ENCODE measurements at places on chromosomes 5 and 9. TPM values are rescaled to one million over a fixed set of nuclear protein-coding genes. Genes with fewer than 3 reads are reported as not detected.

- H3K4me3 ChIP-seq: no peak overlapping the region
- H3K27me3 ChIP-seq: peaks cover 3% of the 10 kb centered on the region
- no peak for DNase-seq
- H3K27ac ChIP-seq: no peak overlapping the region
- H3K36me3 ChIP-seq: no peaks in the 10 kb centered on the region
- no peaks in the 10 kb centered on the region for H3K4me1 ChIP-seq
Observed at GRCh38 chr5:127563136-127563535, 45.7 kb downstream of the PRRC1 start.

- no peaks in the 10 kb centered on the region for H3K4me1 ChIP-seq
- H3K36me3 ChIP-seq: peaks cover under 1% of the 10 kb centered on the region
- H3K27me3 ChIP-seq: no peaks in the 10 kb centered on the region
Observed at GRCh38 chr9:128396970-128397613, 23.6 kb upstream of the CERCAM start.

- no peaks in the 10 kb centered on the region for H3K4me1 ChIP-seq
- no peaks in the 10 kb centered on the region for H3K36me3 ChIP-seq
- no peak overlapping the region for H3K4me3 ChIP-seq
- H3K27ac ChIP-seq: no peak overlapping the region
Observed at GRCh38 chr5:107884871-107885270, 214.1 kb upstream of the EFNA5 start.

DNA sequence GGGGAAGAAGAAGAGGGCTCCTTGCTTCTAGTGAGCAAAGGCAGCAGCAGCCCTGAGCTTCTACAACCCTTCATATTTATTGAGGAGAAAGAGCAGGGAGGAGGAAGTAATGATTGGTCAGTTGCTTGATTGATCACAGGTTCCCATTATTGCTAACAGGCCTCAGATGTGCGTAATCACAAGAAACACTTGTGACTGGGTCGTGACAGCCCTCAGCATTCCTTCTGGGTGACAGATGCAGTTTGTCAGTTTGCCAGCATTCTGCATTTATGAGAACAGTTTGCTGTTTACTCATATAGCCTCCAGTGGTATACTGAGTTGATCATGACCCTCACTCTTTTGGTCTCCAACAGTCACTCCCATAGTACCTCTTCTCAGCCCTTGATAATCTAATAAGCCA lies 111.5 kb upstream of the TNC start:
- no peaks in the 10 kb centered on the region for H3K4me1 ChIP-seq
- H3K4me3 ChIP-seq: no peak overlapping the region
- no peak for DNase-seq
- no peak overlapping the region for H3K27ac ChIP-seq
- H3K36me3 ChIP-seq: no peaks in the 10 kb centered on the region

CLK4 gene
- 22.4 TPM for polyA plus RNA-seq

GRCh38 chr5:137233726-137234125 lies 265.4 kb downstream of the SPOCK1 start:
- H3K36me3 ChIP-seq: no peaks in the 10 kb centered on the region
- DNase-seq: no peak
- no peak overlapping the region for H3K27ac ChIP-seq
- no peaks in the 10 kb centered on the region for H3K4me1 ChIP-seq
- no peak overlapping the region for H3K4me3 ChIP-seq
- H3K27me3 ChIP-seq: no peaks in the 10 kb centered on the region

- no peaks in the 10 kb centered on the region for H3K36me3 ChIP-seq
- H3K27ac ChIP-seq: no peak overlapping the region
- no peak overlapping the region for H3K4me3 ChIP-seq
Observed at GRCh38 chr5:111775224-111775623, 18.2 kb upstream of the NREP start.

GRCh38 chr5:55885359-55885758 lies 34.2 kb downstream of the IL31RA start:
- H3K4me1 ChIP-seq: no peaks in the 10 kb centered on the region
- H3K36me3 ChIP-seq: no peaks in the 10 kb centered on the region
- DNase-seq: no peak
- no peaks in the 10 kb centered on the region for H3K27me3 ChIP-seq
- no peak overlapping the region for H3K27ac ChIP-seq

DNA sequence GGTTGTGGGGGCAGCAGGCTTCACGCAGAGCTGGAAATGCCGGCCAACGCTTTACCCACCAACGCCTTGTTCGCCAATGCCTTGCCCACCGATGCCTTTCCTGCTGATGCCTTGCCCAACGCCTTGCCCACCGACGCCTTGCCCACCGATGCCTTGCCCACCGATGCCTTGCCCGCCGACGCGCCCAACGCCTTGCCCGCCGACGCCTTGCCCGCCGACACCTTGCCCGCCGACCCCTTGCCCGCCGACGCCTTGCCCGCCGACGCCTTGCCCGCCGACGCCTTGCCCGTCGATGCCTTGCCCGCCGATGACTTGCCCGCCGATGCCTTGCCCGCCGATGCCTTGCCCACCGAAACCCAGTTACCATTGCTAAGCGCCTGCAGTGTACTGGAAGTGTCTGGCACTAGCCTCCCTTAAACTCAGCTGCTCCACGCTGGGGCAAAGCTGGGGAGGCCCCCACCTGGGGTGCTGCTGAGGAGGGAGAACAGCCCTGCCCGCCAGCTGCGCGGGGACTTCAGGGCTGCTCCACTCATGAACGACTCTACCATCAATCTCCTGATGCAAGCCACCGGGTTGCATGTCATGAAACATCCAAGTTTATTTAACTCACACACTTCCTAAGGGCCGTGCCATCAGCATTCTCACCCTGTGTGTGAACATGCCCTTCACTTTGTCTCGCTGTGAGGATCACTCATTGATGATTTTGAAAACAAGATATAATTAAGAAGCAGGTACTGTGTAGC lies 1.8 kb downstream of the SLC6A18 start:
- H3K36me3 ChIP-seq: no peaks in the 10 kb centered on the region
- no peak for DNase-seq
- H3K4me1 ChIP-seq: no peaks in the 10 kb centered on the region

LCNL1 gene
- polyA plus RNA-seq: not detected

DNA sequence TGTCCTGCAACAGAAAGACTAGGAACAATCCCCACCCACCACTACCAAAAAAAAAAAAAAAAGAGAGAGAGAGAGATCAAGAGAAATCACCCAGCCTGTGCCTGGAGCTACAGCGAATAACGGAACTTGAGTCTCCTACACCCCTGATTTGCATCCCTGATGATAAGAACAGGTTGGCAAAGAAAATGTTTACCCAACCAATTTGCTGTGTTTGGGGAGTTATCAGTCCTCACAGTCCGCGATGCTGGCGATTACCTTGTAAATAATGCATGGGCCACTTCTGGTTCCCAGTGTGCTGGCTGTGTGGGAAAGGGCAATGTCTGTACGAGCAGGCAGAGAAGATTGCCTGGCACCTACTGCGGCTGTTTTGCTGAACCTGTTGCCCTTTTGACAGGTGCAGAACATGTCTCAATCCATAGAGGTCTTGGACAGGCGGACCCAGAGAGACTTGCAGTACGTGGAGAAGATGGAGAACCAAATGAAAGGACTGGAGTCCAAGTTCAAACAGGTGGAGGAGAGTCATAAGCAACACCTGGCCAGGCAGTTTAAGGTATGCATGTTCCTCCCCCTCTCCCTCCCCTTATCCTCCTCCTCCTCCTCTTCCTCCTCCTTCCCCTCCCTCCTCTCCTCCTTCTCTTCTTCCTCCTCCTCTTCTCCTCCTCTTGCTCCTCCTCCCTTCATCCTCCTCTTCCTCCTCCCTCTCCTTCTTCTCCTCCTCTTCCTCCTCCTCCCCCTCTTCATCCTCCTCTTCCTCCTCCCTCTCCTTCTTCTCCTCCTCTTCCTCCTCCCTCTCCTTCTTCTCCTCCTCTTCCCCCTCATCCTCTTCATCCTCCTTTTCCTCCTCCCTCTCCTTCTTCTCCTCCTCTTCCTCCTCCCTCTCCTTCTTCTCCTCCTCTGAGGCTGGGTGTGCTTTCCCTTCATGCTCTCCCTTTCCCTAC lies 8.3 kb downstream of the OLFM1 start:
- DNase-seq: no peak
- no peak overlapping the region for H3K4me3 ChIP-seq
- H3K27ac ChIP-seq: no peak overlapping the region
- H3K27me3 ChIP-seq: no peaks in the 10 kb centered on the region
- H3K4me1 ChIP-seq: no peaks in the 10 kb centered on the region
- H3K36me3 ChIP-seq: no peaks in the 10 kb centered on the region

PCDHGA12 gene
- not detected for polyA plus RNA-seq

KDM4C gene
- 37.1 TPM for polyA plus RNA-seq

GRCh38 chr5:3564827-3565518 lies 30.7 kb upstream of the IRX1 start:
- H3K36me3 ChIP-seq: no peaks in the 10 kb centered on the region
- no peak overlapping the region for H3K27ac ChIP-seq
- H3K27me3 ChIP-seq: no peaks in the 10 kb centered on the region
- no peaks in the 10 kb centered on the region for H3K4me1 ChIP-seq
- H3K4me3 ChIP-seq: no peak overlapping the region
- no peak for DNase-seq

- DNase-seq: no peak
- H3K4me3 ChIP-seq: no peak overlapping the region
- no peak overlapping the region for H3K27ac ChIP-seq
- no peaks in the 10 kb centered on the region for H3K27me3 ChIP-seq
- no peaks in the 10 kb centered on the region for H3K36me3 ChIP-seq
Observed at GRCh38 chr9:105038051-105038450, 110.1 kb upstream of the ABCA1 start.

UGT3A1 gene
- not detected for polyA plus RNA-seq

FAM170A gene
- polyA plus RNA-seq: not detected

DNA sequence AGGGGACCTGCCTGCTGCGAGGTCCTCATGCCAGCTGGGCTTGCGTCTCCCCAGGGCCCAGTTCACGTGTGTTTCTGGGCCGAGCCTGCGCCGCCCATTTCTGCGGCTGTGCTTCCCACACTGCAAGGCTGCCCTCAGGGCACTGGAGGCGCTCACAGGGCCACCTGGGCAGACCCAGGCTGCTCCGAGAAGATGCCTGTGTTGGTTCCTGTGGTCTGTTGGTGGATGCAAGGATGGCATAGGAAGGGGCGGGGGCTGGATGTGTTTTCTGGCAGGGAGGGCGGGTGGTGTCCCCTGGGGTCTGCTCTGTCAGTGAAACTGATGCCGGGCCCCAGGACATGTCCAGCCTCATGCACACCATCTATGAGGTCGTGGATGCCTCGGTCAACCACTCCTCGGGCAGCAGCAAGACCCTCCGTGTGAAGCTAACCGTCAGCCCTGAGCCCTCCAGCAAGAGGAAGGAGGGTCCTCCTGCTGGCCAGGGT lies 25.9 kb downstream of the NKD2 start:
- no peaks in the 10 kb centered on the region for H3K27me3 ChIP-seq
- no peak overlapping the region for H3K27ac ChIP-seq

GRCh38 chr9:116088396-116088795 lies 65.2 kb upstream of the PAPPA start:
- H3K36me3 ChIP-seq: no peaks in the 10 kb centered on the region
- H3K27ac ChIP-seq: no peak overlapping the region
- H3K27me3 ChIP-seq: no peaks in the 10 kb centered on the region
- no peak for DNase-seq
- no peak overlapping the region for H3K4me3 ChIP-seq

- no peak overlapping the region for H3K4me3 ChIP-seq
- H3K36me3 ChIP-seq: no peaks in the 10 kb centered on the region
Observed at GRCh38 chr5:31383734-31384133, 148.2 kb downstream of the DROSHA start.

GRCh38 chr9:120891245-120891883 lies 14.4 kb upstream of the PHF19 start:
- H3K4me1 ChIP-seq: peaks cover 85% of the 10 kb centered on the region
- peak; percentile 52 for DNase-seq

DNA sequence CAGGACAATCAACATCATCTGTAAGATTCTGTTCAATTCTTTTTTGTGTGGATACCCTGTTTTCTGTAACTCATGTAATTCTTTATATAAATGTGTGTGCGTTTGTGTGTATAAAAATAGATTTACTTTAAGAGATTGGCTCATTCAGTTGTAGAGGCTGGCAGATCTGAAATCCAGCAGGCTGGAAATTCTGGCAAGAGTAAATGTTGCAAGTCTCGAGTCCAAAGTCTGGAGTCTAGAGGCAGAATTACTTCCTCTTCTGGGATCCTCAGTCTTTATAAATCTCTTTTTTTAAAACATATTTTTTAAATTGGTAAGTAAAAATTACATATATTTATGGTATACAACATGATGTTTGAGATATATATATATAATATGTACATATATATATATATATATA lies 202.1 kb upstream of the TMEM161B start:
- no peaks in the 10 kb centered on the region for H3K27me3 ChIP-seq
- no peaks in the 10 kb centered on the region for H3K4me1 ChIP-seq
- no peaks in the 10 kb centered on the region for H3K36me3 ChIP-seq
- no peak overlapping the region for H3K4me3 ChIP-seq

FAM120AOS gene
- polyA plus RNA-seq: 64.6 TPM

DNA sequence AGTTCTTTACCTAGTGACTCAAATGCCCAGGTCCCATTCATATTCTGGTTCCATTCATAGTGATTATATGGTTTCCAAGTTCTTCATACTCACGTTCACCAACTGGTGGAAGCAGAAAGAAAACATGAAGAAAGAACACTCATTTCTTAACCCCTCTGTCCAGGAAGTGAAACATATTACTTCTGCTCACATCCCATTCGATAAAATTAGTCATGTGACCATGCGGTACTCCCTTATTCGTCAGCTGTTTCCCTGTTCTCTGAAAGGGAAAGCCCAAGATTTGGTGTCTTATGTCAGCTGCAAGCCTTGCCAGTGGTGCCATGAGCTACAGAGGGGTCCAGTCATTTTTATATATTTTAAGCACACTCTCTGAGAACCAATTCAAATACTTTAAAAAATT lies 387.0 kb upstream of the DMAC1 start:
- H3K27ac ChIP-seq: no peak overlapping the region
- no peaks in the 10 kb centered on the region for H3K27me3 ChIP-seq
- DNase-seq: no peak
- H3K36me3 ChIP-seq: no peaks in the 10 kb centered on the region
- H3K4me3 ChIP-seq: no peak overlapping the region

GRCh38 chr9:127148014-127148413 lies 25.6 kb upstream of the ANGPTL2 start:
- H3K36me3 ChIP-seq: no peaks in the 10 kb centered on the region
- no peak for DNase-seq
- no peaks in the 10 kb centered on the region for H3K4me1 ChIP-seq
- no peaks in the 10 kb centered on the region for H3K27me3 ChIP-seq
- H3K4me3 ChIP-seq: no peak overlapping the region
- no peak overlapping the region for H3K27ac ChIP-seq

FYB1 gene
- 414 TPM for polyA plus RNA-seq

DNA sequence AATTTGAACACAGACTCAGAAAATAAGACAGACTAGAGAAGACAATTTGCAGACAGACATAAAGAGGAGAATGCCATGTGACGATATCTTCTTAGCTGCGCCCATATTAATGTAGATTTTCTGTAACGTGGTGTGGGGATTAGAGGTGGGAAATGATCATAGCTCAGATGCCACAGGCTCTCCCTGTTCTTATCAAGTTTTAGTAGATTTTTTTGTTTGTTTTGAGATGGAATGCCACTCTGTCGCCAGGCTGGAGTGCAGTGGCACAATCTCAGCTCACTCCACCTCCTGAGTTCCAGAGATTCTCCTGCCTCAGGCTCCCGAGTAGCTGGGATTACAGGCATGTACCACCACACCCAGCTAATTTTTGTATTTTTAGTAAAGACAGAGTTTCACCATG lies 59.4 kb downstream of the VPS13A start:
- no peak overlapping the region for H3K4me3 ChIP-seq
- no peak for DNase-seq
- peaks cover 2% of the 10 kb centered on the region for H3K36me3 ChIP-seq
- H3K27me3 ChIP-seq: no peaks in the 10 kb centered on the region
- H3K27ac ChIP-seq: no peak overlapping the region

QRFP gene
- polyA plus RNA-seq: not detected

GRCh38 chr5:174284873-174285272 lies 239.4 kb downstream of the NSG2 start:
- no peaks in the 10 kb centered on the region for H3K27me3 ChIP-seq
- H3K4me3 ChIP-seq: no peak overlapping the region
- H3K36me3 ChIP-seq: no peaks in the 10 kb centered on the region
